Fibroblast of the conjunctiva (primary cell): ENCODE measurements at places on chromosomes 6 and 20.

DNA sequence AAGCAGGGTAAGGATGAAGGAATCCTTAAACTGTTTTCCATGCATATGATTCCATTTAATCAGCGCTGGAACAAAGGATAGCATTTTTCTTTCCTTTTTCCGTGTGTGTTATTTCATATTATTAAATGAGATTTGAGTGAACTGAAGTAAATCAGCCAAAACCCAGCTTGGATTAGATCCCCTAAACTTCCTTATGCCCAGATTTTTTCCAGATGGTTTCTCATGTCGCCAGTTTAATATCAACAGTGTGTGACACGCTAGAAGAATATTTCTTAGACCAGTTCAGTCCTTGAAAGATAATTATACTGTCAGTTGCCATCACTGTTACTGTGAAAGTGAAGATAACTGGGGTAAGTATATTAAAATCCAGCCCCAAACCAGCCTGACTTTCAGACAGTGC lies 1009.4 kb downstream of the KIF16B start:
- DNase-seq = no peak

DNA sequence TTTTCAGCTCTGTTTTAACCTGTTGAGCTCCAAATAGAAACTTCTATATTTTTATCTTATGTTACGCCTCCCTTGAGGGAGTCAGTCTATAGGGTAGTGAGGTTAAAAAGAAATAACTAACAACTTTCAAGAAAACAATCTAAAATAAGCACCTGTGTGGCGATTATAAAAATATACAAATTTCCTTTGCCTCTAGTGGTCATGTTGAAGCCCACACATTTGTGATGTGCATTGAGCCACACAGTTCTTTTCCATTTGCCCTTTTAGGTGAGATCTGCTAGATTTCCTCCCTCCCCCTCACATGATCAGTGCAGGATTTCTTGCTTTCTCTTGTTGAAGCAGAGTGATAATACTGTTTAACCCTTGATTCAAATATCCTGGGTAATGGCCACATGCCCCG lies 84.2 kb downstream of the MYB start:
- DNase-seq = no peak

DNA sequence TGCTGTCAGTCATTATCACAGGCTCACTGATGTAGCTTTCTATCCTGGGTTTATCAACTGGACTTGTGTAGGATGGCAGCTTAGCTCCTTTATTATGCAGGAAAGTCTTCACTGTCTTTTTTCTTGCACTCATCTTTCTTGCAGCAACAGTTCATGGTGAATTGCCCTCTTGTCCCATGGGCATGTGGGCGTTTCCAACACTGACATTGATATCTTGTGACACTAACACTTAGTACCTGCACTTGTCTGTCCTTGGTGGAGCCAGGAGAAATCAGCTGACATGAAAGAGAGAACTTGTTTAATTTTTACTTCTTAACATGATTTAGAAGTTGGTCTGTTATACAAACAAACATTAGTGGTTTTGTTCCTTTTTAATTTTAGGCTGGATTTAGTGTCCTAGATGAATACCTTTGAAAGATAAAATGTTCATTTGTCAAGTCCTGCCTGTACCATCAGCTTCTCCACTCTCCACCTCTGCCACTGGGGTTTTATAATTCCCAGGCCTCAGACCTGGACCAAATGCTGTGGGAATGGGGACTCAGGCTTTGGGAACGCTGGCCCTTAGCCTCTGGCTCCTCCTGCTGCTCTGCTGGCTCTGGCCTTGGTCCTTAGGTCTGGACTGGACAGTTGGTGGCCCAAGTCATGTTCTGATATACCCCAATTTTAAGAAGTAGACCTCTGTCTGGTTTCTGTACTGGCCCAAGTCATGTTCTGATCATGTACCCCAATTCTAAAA lies 161.0 kb upstream of the LAMP5 start:
- DNase-seq = no peak

DNA sequence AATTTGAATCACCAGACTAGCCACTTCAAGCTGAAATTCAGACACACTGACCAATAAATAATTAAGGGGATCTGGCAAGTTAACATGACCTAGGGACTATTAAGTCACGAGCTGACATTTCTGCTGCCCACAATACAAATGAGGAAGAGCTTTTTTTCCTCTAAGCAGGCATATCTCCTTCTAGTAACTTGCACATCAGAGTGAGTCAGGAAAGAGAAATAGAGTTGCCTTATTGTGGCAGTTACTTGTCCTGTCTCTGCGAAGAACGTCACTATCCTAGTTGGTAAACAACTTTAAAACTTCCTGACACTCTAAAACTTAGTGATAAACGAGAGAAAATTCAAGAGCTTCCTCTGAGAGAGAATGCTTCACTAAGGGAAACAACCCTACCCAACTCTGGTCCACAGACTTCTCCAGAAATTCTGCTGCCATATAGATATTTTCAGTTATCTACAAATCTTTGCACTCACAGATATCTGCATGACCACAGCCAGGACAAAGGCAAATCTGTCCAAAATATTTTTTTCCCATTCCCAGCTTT lies 4.2 kb downstream of the PLA2G7 start:
- DNase-seq = no peak

- no peak for DNase-seq
Measured at GRCh38 chr20:11043001-11043400, 369.2 kb upstream of the JAG1 start.

GRCh38 chr6:83815631-83816272 lies 37.4 kb upstream of the RIPPLY2 start:
- no peak for DNase-seq

DNA sequence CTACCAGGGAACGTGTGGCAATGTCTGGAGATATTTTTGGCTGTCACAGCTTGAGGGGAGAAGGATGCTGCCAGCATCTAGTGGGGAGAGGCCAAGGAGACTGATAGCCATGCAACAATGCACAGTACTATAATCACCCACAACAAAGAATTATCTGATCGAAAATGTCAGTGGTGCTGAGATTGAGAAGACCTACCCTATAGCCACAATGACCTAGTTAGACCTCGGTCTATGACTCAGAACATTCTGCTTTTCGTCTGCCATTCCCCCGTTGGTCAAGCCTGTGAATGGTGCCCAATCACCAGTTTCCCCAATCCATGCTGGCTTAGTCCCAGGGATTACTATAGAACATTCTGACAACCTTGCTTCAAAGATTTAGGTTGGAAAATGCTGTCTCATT lies 93.5 kb downstream of the TMEM200A start:
- no peak for DNase-seq

DNA sequence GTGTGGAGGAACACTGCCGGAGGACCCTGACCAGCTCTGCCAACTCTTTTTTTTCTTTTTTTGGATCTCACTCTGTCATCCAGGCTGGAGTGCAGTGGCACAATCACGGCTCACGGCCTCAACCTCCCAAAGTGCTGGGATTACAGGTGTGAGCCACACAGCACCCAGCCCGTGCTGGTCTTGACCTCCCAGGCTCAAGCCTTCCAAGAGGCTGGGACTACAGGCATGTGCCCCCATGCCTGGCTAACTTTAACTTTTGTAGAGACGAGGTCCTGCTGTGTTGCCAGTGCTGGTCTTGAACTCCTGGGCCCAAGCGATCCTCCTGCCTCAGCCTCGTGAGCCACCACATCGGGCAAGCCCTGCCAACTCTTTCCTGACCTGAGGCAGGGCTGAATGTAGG lies 11.2 kb downstream of the GCNT2 start:
- no peak for DNase-seq

DNA sequence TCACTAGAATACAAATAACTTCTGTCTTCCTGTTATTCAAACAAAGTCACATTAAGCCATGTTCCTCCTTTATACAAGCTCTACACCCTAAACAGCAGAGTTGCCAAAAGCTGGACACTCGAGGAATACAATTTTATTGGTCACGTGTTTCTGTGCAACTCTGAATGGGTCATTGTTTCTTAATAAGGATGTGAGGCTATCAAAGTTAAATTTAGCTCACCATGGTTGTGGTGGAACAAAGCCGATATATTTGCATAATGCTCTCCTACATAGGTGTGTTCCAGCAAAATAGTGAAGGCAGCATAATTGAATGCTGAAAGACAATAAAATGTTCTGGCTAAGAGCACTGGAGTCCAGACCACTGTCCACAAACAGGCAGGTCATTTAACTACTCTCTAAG lies 36.9 kb upstream of the CD2AP start:
- DNase-seq = no peak

DNA sequence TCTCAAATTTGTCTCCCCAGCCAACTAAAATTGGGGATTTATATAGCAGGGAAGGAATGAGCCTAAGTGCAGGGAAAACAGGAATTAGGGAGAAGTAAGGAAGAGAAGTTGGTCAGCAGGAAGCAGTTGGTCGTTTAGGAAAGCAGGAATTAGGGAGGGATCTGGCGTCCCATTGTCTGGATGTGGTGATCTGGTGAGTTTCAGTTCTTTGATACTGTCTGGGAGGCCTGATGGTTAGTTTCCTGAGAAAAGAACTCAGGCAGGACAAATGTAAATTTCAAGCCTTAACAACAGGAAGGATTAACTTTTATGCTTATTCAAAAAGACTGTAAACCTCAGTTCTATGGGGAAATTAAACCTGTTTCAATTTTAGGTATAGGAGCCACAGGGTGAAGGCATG lies 116.2 kb upstream of the PRL start:
- DNase-seq = no peak

DNA sequence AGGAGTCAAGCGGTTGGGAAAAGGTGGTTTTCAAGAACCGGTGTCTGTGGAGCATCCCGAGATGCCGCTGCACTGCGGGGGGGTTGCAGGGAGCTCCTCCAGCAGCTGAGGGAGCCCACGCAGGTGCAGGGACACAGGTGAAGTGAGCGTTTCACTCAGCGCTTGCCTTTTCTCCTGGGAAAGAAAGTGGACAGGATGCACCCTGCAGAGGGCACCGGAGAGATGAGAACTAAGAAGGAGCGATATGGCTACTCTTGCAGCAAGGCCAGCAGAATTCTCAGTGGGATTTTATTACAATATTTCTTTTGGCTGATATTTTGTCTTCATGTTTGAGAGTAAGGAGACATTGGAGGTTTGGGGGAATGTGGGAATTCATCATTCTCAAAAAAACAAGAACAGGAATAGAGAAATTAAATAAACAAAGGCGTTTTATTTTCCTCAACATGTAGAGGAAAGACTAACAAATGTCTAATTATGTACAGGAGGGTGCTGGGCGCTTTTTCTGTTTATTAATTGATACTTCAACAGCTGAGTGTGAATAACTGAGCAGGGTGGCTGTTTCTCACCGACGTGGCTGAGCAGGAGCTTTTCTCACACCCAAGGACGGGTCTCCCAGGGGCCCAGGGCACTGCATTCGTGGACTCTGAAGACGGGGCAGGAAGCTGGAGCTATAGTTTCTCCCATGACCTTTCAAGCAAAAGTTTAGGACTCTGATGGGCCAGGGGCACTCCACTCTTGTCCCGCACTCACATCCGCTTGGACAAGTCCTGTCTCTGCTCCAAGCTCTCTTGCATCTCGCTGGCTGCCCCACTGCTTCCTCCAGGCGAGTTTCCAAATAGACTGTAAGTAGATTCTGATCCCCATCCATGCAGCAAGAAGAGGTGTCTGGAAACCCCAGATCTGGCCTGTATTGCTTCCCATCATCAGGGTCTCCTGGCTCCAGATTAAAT lies 176.1 kb downstream of the SMOC2 start:
- DNase-seq = no peak

DNA sequence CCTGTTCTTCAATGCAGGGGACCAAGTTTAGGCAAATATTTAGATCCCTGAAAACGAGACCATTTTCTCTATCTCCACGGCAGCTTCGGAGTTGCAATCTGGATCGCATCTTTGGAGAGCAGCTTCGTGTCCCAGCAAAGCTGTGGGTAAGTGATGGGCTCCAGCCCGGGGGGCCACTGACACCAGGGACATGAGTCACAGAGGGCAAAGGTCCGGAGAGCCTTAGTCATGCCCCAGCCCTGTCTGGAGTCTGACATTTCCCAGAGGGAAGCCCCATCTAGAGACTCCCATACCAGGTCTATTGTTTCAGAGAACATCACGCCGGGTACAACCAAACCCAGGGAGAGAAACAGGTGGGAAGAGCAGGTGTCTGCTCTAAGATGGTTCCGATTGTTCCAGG lies 95.9 kb downstream of the NFATC2 start:
- DNase-seq = peak; percentile 47

GRCh38 chr6:54970337-54970736 lies 123.8 kb downstream of the FAM83B start:
- DNase-seq = no peak

DNA sequence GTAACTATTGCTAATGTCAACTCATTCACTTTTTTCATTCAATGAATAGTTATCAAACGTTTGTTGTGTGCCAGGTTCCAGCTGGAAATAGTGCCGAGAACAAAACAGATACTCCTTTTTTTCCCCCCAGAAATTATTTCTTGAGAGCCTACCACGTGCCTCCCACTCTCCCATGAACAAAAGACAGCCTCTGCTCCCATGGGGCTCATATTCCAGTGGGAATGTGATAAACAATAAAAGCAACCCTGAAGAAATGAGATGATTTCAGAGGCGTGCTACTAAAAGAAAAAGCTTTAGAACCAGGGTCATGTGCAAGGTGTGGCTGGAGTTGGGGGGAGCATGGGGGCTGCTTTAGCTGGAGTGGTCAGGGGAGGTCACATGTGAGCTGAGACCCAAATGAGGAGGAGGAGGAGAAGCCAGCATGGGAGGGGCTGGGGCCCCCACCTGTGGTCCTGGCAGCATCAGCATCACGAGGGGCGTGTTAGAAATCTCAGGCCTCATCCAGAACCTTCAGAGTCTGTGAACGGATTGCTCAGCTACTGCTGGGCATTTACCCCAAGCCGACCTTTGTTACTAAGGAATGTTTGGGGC lies 157.4 kb downstream of the EYA2 start:
- DNase-seq = no peak

- no peak for DNase-seq
Measured at GRCh38 chr6:134152767-134153485, 100.5 kb upstream of the SLC2A12 start.

DNA sequence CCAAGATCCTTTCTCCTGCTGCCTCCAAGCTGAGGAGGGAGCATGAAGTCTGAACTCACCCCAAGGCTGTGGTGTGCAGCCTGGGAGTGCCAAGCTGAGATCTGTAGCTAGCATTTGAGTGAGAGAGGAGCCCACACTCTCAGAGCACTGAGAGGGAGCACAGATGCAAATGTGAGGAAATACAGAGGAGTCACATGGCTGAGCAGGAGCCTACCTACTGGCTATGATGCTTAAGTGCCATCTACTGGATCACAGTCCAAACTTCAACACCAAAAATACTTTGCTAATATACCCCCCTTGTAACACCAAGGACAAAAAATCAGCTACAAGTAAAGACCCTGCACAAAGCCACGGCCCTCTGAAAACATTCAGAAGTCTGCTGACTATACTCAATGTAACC lies 94.4 kb upstream of the IMPG1 start:
- no peak for DNase-seq

DNA sequence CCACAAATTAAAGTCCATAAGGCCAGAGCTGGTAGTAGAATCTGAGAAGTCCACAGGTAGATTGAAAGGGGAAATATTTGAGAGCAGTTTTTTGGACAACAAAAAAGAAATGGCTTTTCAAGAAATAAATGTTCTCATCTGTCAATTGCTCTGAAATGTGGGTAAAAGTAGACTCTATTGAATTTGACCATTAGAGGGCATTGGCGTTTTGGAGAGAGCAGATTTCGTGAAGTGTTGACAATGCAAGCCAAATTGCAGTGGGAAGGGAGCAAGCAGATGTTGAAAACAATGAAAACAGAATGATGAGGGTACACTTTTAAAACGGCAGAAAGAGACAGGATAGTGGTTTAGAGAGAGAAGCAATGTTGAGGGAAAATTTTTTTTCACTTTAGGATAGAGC lies 149.1 kb upstream of the FAM83B start:
- no peak for DNase-seq
